Stimulated activated CD4-positive, alpha-beta T cell treated with anti-CD3 and anti-CD28 coated beads, Interleukin-2, amount 100 ng/mL, for 48 hours (primary cell): ENCODE measurements at places on chromosomes 12 and 14.

DNA sequence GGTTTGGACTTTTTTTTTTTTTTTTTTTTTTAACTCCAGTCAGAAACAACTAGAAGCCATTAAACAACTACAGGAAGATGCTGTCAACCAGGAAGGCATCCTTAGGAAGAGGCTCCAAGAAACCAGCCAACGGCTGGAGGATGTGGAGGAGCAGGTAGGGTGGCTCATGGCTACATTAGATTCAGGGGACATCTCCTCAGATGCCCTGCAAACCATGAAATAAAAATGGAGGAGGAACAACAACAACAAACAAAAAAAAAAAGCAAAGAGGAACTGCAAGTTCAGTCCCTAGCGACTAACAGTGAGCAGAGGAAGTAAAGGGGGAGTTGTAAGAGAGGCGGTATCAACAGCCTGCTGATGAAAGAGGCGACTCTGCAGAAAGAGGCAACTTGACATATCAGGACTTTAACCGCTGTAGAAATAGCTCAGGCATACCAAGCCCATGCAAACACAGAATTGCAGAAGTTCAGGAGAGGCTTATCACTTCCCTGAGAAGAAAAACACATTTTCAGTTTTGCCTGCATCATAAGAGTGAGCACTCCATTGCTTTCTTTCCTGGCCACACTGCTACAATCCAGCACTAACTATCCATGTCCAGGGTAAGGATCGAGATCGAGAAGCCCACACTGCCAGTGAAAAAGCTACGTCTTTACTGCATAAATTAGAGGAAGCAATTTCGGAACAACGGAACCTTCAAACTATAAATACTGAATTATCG lies 103.5 kb upstream of the BCAT1 start:
- DNase-seq = no peak

DNA sequence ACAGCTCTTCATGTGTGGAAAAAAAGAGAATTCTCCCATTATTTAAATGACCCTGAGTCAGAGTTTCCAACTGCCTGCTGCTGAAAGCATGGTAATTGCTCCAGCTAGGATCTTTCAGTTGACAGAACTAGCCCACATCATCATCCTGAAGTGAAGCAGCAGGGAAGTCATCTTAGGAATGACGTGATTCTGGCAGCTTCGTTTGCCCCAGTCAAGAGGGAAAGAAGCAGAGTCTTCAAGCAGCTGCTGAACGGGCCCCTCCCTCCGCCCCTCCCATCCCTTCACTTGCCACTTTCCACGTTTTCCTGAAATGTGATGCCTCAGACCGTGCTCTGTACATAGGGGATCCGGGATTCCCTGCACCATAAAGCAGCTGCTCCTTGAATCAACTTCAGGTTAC lies 455.0 kb upstream of the TMEM132C start:
- no peak for DNase-seq

DNA sequence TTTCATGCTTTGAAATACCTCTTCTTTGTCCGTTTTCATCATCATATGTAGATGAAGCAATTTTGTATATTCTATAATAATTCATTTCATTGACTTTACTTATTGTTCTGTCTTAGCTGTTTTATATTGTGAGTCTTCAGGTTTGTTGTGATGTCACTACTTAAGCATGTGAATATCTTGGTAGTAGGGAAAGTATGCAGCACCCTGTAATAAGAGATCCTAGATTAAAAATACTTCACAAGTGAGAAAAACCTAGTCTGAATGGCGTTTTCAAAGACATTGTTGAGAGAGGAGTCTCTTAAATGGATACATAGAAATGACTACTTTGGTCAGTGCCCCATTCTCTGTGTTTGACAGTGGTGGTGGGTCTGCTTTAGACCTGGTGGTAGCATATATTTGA lies 61.4 kb downstream of the SLC16A7 start:
- no peak for DNase-seq

DNA sequence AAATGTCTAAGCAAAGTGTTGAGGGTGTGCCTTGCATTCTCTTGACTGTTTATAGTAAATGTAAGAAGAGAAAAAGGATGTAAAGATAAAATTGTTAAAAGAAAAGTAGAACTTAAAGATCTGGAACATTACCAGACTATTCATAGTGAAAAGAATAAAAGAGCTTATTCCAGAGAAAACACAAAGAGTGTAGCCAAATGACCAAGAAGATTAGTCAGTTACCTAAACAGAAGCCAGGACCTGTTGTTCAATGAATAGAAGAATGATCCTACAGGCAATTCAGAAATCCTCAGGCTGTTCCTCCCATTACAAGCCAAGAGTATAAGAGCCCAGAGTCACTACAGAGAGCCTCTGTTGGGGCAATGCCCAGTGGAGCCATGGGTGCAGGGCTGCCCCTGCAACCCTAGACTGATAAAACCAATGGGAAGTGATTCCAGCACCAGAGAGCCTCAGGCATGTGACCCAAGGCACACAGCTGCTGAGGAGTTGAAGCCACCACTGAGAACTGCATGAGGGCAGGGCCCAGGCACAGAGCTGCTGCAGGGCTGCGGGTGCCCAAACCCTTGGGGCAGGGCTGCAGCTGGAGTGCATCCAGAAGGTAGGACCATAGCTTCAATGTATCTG lies 91.1 kb upstream of the SLC38A4 start:
- no peak for DNase-seq

GRCh38 chr12:49903700-49904423 lies at the start of gene FAIM2:
FAIM2 (minus strand) TSS chr12:49903900; CDS start chr12:49903792, 108 bp downstream.
- peak; percentile 27 for DNase-seq

DNA sequence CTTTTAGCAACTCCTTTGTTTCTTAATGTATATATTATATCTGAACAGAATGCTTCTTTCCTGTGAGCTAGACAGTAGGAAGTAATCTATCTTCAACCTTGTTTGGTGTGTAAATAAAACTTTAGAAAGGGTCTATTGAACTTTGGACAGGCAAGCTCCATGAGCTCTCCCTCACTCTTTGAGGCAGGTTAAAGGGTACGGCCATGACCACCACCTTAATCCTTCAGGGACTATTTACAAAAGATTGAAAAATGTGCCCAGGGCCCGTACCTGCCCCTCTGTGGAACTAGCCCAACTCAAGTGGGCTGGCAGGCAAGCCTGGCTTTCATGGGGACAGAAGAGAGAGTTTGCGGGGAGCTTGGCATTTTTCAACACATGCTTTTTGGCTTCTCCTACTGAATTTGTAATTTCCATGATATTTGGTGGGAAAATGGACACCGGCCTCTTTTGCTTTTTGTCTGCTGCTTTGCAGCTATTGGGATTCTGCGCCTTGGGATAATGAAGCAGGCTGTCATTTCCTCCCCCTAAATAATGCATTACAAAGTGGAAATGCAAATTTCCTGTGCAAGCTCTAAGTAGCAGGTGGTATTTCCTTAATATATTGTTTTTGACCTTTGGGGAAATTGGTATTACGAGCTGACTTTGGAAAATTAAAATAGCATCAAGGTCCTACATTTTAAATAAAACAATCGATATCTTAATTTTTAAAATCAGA lies 106.0 kb downstream of the HMGA2 start:
- no peak for DNase-seq

- DNase-seq = no peak
Measured at GRCh38 chr12:9214534-9214933, 6.3 kb upstream of the PZP start.

DNA sequence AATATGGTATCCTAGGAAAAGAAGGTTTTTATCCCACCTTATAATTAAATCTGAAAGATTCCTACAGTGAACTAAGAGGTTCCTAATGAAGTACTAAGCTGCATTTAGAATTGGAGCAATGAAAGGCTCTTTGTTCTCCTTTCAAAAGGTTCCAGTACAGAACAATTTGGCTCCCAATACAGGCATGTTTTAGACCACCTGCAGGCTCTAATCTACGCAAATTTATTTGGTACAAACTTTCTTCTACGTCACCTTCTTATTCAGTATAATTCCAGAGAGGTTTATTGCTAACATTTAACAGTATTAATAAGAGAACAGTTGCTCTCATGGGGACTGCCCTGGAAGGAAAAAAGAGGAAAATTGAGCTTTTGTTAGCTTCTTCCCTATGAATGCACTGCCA lies 37.6 kb upstream of the SLCO1C1 start:
- DNase-seq = no peak

DNA sequence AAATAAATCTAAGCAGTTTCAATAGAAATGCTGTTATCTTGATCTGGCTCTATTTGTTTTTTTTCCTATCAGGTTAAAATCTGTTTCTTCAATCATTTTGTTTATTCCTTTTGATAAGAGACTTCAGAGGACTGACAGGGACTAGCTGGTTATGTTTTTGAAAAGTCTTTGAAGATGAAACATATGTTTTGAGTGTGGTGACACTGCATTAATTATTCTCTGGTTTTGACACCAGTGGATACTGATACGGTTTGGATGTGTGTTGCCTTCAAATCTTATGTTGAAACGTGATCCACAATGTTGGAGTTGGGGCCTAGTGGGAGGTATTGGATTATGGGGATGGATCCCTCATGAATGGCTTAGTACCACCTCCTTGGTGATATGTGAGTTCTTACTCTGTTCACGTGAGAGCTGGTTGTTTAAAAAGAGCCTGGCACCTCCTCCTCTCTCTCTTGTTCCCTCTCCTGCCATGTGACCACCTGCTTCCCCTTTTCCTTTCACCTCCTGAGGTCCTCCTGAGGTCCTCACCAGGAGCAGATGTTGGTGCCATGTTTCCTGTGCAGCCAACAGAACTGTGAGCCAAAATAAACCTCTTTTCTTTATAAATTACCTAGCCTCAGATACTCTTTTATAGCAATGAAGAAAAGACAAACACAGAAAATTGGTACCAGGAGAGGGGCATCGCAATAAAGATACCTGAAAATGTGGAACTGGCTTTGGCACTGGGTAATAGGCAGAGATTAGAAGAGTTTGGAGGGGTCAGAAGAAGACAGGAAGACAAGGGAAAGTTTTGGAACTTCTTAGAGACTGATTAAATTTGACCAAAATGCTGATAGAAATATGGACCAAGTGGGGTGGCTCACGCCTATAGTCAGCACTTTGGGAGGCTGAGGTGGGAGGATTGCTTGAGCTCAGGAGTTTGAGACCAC lies 23.0 kb downstream of the RASSF3 start:
- no peak for DNase-seq

- peak; percentile 70 for DNase-seq
Measured at GRCh38 chr14:77459072-77459723, 1.3 kb downstream of the AHSA1 start.

DNA sequence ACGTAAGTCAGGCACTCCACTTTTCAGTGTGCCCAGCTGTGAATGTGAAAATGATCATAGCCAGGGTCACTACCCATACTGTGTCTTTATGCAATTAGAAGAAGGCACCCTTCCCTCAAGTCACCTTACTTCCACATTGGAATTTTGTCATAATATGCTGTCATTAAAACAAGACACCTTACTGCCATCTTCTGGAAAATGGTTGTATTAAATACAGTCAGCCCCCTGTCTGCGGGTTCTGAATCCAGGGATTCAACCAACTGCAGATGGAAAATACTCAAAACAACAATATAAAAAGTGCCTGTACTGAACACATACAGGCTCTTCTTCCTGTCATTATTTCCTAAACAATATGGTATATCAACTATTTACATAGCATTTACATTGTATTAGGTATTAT lies 70.2 kb upstream of the TBX5 start:
- DNase-seq = no peak

DNA sequence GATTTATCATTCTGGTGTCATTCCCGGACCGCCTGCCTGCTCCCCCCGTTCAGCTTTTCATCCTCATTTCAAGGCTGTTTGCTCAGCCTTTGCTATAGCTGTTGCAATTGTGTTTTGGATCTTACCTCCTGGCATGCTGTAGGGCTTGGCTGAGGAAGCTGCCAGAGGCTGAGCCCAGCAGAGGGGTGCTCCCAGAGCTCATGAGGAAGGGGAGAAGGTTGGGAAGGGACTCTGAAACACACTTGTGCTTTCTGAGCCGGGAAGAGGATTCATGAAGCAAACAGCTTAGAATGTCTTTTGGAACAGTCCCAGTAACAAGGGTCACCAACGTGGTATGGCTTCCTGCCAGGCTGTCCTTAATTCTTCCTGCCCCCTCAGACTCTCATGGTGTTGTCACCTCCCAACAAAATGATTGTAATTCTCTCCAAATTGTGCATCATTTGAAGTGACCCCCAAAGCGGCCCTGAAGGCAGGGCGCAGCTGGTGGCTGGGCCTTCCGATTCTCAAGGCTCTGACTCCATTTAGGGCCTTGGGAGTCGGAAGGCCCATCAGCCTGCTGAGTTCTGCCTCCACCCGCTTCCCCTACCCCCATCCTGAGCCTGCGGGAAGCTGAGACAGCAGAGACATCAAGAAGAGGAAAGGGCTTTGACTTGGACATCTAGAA lies 111.9 kb upstream of the ARHGAP5 start:
- no peak for DNase-seq

- DNase-seq = no peak
Measured at GRCh38 chr12:96919510-96920210, 12.6 kb downstream of the NEDD1 start.

DNA sequence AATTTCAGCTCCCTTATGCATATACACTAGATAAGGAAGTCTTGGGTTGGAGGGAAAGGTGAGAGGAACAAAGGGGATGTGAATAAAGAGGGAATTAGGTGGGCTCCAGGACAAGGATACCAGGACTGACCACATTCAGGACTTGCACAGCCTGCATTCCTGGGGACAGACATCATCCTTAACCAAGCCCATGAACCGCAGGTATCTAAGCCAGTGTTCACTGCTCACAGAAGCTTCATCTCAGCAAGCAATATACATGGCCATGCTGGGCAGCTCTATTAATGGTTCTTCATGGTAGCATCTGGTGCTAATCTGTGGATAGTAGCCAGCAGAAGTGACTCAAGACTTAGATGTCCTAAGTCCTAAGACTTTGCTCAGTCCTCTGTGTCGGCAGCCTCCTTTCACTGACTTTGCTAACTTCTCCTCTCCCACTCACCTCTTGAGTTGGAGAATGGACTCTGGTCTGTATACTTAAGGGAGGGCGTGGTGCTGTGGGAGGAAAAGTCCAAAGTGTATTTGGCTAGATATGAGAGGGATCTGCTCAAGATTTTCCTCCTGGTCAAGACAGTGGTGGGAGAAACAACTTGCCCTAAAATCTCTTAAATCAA lies 136.1 kb downstream of the ASCL1 start:
- DNase-seq = no peak

- DNase-seq = no peak
Measured at GRCh38 chr12:67541625-67541991, 106.9 kb upstream of the DYRK2 start.

- DNase-seq = no peak
Measured at GRCh38 chr12:108857158-108857407, 300 bp downstream of the SSH1 start.

DNA sequence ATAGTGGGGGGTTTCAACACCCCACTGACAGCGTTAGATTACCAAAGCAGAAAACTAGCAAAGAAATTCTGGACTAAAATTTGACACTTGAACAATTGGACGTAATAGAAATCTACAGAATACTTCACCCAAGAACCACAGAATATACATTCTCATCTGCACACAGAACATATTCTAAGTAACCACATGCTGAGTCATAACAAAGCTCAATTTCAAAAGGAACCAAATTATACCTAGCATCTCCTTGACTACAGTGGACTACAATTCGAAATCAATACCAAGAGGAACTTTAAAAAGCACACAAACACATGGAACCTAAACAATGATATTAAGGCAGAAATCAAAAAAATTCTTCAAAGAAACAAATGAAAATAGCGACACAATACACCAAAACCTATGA lies 871.6 kb upstream of the MDGA2 start:
- DNase-seq = no peak
